ENCODE measurements at places on chromosomes 5 and 9.

GRCh38 chr9:89022001-89022759 is 30.9 kb downstream of the S1PR3 start:
- DNase-seq: no peak

DNA sequence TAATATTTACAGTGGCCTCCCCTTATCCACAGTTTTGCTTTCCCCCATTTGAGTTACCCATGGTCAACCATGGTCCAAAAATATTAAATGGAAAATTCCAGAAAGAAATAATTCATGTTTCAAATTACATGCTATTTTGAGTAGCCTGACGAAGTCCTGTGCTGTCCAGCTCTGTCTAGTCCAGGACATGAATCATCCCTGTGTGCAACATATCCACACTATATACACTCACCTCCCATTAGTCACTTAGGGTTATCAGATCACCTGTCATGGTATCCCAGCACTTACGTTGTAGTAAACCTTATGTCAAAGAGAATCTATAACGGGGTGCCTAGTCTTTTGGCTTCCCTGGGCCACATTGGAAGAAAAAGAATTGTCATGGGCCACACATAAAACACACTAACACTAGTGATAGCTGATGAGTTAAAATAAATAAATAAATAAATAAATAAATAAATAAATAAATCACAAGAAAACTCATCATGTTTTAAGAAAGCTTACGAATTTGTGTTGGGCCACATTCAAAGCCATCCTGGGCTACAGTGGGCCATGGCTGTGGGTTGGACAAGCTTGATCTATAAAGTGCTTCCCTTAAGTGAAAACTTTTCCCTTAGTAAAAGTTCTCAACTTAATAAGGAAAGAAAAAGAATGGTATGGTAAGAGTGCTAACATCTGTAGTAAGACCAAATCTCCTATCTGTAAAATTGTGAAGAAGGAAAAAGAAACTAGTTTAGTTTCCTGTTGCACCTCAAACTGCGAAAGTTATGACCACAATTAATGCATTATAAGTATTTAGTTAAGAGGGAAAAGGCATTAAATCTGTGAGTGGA is 15.9 kb upstream of the OMD start:
- peak; percentile 55 for DNase-seq

DNA sequence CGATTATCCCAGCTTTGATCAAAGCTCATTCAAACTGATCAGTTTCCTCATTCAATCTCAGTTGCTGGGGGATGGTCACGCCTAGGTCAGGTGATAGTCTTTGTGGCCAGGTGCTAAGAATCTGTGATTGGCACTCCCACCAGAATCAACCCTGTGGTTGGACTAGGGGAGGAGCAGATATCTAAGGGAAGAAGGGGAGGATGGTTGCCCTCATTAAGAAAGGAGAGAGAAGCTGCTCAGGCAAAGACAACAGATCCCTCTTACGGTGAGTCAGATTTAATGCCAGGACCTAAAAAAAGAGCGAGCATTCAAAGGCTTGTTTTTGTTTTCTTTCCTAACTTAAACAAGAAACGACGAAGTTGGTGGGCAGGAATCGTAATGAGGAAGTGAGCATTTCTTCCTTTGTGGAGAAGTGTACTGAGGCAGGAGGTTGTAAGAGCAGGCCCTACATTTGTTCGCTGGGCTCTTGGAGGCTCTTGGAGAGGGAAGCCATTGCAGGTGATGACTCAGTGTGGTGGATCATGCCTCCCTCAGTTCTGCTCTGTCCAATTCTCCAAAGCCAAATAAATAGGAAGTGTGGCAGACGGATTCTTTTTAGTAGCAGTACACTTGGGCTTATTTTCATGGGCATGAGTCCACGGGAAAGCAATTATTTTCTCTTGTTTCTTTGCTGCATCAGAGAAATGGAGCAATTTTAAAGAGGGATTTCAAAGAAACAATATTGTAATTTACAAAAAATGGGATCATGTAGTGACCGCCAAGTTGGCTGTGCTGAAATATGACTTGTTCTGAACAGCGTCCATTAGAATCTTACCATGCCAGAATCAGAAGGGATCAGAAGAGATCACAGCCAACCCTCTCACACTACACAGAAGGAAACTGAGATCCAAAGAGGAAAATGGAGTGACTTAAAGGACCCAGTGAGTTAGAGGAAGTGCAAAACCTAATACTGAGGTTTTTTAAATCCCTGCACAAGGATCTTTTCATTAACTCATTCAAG is 18.7 kb upstream of the TGFBR1 start:
- no peak for DNase-seq

- no peak for DNase-seq
Measured at GRCh38 chr9:111039231-111039906, 1.1 kb upstream of the LPAR1 start.

- DNase-seq: peak; percentile 56
Measured at GRCh38 chr9:76651119-76651705, 113.0 kb upstream of the PCA3 start.

DNA sequence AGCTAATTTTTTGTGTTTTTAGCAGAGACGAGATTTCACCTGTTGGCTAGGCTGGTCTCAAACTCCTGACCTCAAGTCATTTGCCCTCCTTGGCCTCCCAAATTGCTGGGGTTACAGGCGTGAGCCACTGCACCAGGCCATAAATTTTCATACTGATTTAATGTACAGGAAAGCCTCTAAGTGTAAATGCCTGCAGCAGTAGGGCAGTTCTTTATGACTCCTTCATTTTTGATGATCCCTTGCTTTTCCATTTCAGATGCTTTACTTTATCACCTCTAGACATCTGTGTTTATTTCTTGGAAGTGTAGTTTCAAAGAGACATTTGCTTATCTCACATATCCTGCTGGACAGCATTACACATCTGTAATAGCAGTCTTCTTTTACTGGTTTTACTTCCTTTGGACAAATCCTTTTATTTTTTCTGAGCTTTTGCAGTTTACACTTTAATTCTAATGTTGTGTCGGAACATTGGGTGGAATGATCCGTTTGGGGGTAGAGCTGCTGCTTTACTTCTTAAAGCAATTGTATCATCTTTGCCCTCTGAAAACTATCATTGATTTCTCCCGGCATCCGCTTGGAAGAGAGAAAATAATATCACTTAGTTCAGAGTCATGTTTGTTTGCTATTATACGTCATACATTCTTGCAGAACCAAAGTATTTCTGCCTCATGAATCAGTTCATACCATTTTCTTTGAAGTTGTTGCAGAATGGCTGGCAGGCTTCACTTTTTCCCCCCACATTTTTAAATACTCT is 36.0 kb downstream of the SCGB3A1 start:
- no peak for DNase-seq

DNA sequence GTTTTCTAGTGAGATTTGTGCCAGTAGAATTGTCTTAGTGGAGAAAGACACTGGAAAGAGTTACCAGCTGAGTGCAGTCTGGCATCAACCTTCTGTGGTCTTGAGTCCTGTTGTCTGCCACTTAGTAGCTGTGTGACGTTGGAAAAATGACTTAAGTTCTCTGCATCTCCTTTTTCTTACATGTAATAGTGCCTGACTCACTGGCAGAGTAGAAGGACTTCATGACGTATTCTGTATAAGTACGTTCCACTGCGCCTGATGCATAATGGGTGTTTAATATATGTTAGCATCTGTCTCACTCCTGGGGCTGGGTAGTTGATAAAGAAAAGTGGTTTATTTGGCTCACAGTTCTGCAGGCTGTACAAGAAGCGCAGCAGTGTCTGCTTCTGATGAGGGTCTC is 144.8 kb downstream of the ST8SIA4 start:
- no peak for DNase-seq

DNA sequence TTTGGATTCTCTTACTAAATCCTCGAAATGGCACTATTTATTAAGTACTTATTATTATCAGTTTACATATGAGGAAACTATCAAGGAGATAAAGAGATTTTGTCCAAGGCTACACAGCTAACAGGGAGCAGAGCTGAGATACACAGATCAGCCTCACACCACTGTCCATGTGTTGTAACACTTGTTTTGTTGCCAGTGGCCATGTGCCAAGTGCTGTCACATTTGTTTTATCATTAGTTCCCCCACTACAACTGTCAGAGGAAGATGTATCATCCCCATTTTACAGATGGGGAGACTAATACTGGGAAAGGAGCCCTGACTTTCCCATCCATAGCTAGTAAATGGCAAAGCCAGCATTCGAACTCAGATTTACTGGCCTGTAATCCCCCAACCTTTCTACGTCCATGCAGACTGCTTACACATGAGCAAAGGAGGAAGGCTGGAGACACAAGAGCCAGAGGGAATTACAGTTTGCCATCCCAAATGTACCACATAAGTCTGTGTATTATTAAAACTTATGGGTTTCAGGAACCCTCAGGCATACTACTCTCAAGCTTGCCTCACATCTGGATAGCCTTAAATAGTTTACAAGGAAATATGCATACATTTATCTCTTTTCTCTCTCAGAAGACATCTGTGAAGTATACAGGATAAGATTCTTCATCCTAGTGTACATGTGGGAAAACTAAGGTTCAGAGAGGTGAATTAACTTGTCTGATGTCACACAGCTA is 25.1 kb downstream of the PAPPA start:
- no peak for DNase-seq

DNA sequence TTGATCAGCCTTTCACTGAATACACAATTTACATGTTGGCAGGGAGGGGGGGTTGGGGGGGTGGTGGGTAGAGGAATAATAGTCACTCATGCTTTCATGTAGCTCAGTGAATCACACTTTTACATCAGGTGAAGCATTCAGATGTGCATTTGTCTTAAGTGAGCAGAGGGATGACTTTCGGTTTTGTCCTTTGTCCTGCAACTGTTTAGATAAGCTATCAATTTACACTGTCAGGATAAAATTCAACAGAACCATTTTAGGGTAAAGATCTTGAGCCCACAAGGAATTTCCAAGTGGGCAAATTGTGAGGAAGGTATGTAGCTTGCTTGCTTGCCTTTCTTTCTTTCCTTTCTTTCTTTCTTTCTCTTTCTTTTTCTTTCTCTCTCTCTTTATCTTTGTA is 576.2 kb downstream of the MTRR start:
- no peak for DNase-seq

GRCh38 chr5:34686762-34687268 is 30.7 kb downstream of the RAI14 start:
- peak; percentile 98 for DNase-seq

DNA sequence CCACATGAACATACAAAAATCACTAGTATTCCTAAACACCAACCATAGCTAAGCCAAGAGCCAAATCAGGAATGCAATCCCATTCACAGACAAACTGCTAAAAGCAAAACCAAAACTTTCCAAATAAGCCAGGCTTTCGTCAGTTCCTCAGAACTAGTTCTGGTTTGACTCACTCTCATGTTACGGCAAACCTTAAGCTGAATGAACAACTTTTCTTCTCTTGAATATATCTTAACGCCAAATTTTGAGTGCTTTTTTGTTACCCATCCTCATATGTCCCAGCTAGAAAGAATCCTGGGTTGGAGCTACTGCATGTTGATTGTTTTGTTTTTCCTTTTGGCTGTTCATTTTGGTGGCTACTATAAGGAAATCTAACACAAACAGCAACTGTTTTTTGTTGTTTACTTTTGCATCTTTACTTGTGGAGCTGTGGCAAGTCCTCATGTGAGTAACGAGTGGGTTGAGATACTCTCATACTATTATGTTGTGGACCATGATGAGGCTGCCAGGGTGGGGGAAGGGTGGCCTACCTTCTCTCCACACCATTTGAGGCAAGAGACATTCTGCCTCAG is at the start of gene PDCD1LG2:
PDCD1LG2 (plus strand) TSS at position 172 of the 572 bp plus-strand sequence. CDS start 12,016 bp downstream, outside the sequence.
- peak; percentile 78 for DNase-seq

GRCh38 chr9:99971410-99971809 is 65.0 kb downstream of the STX17 start:
- DNase-seq: no peak

DNA sequence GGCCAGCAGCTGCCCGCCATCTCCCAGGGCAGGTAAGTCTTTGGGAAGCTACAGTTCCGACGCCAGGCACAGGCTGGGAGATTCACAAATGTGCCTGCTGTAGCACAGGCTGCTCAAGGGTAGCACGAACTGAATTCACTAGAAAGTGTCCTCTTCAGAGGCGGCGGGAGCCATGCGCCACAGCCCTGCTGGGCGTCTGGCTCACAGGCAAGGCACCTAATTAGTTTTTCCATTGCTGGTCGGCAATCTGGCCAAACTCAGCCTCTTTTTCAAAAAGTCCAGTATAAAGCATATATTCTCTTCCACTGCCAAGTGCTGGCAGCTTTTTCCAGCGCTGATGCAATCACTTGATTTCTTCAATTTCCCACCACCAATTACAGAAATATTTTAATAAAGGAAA is 128.9 kb upstream of the RAPGEF1 start:
- DNase-seq: no peak

DNA sequence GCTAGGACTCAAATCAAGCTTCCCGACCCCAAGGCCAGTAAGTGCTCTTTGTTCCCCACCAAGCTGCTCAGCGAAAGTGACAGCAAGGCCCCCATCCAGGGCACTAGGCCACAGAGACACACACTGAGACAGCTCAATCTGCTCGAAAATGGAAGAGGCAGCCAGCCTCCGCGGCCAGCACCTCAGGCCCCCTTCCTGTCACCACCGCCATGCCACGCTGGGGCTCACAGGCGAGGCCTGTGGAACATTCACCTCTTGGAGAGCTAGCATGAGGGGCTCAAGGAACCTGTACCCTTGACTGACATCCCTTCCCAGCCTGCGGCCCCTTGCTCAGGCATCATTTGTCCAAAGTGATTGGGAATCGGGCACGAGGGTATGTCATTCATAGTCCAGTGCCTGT is 71.4 kb downstream of the PAX5 start:
- no peak for DNase-seq

DNA sequence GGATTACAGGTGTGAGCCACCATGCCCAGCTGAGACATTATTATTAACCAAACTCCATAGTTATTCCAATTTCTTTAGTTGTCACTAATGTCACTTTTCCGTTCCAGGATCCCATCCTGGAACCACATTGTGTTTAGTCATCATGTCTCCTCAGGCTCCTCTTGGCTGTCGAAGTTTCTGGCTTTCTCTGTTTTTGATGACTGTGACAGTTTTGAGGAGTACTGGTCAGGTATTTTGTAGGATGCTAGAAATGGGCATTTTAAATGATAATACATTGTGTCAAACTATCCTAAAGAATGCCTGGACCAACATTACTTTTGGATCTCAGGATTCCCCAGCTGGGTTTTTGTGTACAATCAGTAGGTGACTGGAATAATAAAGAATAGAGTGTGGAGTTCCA is 19.8 kb upstream of the NEUROG1 start:
- no peak for DNase-seq

DNA sequence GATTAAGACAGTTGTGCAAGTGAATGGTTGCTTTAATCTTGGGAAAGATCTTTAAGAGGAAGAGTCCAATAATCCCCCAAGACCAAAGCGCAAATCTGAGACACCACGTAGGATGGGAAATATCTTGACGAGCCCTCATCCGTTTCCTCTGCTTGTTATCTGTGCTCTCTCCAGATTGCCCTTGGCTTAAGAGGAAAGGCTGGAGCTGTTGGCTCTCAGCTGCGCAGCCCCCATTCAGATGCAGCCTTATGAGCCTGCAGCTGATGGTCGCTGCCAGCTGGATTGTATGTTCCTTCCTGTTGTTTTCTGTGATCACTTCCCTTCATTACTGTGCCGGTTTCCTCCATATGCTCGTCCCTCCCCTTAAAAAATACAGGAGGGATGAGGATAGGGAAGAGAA is 47.7 kb downstream of the PWWP2A start:
- peak; percentile 92 for DNase-seq

GRCh38 chr9:99962680-99963261 is 56.3 kb downstream of the STX17 start:
- DNase-seq: no peak
